ENCODE measurements at places on chromosomes 3 and 15. TPM values are rescaled to one million over a fixed set of nuclear protein-coding genes. Genes with fewer than 3 reads are reported as not detected.

GRCh38 chr15:45101749-45102148 is 12.2 kb downstream of the DUOX2 start:
- H3K4me3 ChIP-seq = no peak overlapping the region
- no peak overlapping the region for H3K27ac ChIP-seq
- DNase-seq = no peak
- H3K4me1 ChIP-seq = no peaks in the 10 kb centered on the region

Gene LTF
- polyA plus RNA-seq = not detected

Gene ZFYVE19
- 16.0 TPM for polyA plus RNA-seq

Gene ATP2B2
- polyA plus RNA-seq = not detected
